ENCODE measurements at places on chromosomes 1 and 21. TPM values are rescaled to one million over a fixed set of nuclear protein-coding genes. Genes with fewer than 3 reads are reported as not detected.

- DNase-seq = no peak
These were observed 47.2 kb upstream of the SYNC start for GRCh38 chr1:32749771-32750170.

DNA sequence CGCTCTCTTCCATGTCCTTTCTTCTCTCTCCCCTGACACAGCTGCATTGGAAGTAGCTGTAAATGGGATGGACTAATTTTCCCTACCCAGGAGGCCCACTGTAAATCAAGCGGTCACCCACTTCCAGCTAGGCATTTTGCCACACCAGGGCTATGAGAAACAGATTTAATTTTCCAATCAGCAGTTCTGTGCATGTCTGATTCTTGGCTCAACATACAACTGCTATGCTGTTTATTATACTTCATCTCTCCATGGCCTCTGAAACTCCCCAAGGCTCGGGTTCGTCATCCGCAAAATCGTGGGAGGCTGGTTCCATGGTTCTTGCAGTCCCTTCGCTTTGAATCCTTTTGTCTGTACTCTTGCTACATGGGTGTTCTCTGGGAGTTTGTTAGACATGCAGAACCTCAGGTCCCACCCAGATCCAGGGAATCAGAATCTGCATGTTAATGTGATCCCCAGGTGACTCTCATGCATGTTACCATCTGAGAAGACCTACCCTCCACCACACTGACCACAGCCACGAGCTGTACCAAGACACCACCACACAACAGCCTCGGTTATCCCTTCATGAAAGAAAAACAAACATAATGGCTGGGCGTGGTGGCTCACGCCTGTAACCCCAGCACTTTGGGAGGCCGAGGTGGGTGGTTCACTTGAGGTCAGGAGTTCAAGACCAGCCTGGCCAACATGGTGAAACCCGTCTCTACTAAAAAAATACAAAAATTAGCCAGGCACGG is 190.5 kb downstream of the GABPA start:
- no peak for DNase-seq

GRCh38 chr1:155179112-155180031 is 5.7 kb downstream of the TRIM46 start:
- DNase-seq = no peak

DNA sequence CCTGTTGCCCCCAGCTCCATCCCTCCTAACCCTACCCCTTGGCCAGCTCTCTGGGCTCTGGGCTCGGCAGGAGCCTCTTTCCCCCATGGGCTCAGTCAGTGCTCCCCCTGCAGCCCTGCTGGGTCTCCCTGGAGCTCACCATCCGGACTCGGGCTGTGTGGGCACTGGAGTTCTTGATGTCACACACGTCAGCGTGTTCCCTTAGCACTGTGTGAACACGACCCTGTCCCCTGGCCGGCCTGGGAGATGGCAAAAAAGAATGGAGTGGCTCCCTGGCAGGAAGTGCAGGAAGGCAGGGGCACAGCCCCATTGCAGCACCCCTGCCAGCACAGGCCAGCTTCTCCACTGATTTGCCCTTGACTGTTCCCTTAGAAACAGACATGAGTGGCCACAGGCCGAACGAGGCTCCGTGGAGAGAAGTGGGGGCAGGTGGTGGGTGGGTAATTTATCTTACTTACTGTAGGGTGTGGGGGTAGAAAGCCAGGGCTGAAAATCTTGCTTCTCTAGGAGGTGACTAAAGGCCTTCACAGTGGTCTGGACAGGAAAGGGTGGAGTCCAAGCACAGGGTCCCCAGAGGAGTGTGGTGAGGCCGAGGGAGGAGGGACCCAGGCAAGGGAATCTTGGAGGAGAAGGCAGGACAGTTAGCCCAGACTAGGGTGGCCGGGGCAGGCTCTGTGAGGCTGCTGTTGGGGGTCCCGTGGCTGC is 381.7 kb upstream of the VAMP3 start:
- peak; percentile 6 for DNase-seq

DNA sequence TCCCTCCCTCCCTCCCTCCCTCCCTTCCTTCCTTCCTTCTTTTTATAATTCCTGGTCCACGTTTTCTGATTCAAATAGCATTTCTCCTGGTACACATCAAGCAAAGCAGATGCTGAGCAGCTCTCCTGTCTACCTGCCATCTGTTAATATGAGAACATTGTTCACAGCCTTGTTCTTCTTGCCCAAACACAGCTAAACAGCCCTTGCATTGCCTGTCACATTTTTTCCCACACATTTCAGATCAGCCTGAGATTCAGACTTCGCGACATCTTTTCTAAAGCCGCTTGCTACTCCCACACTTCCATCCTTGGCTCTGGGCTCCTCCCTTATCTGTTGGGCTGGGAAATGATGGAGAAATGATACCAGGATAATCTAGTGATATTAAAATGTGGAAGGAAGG is 200.5 kb downstream of the PCP4 start:
- DNase-seq = no peak

DNA sequence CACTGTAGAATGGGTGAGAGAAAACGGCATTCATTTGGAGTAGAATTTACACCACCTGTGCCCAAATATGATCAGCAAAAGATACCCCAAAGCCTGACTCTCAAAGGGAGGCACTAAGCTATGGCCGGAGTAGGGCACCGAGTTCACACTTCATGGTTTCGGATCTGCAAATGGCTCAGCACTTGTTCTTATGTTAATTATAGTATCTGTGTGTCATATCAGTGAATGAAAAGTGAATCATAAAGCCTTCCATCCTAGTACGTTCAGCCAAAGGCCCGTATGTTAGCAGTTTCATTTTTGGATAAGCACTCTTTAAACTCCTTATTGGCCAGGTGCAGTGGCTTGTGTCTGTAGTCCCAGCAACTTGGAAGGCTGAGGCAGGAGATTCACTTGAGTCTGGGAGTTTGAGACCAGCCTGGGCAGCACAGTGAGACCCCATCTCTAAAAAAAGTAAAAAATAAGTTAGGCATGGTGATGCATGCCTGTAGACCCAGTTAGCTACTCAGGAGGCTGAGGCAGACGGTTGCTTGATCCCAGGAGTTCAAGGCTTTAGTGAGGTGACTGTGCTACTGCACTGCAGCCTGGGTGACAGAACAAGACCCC is 4.9 kb upstream of the CORT start:
- DNase-seq = no peak

IGSF3 gene
- total RNA-seq = 21.6 TPM

Data from mucosa of gallbladder (tissue), 1 donor.